AG04450 (cell line): ENCODE measurements at places on chromosomes 12 and 14. TPM values are rescaled to one million over a fixed set of nuclear protein-coding genes. Genes with fewer than 3 reads are reported as not detected.

The GPR137C gene
- polyA plus RNA-seq = 0.97 and 1.3 TPM in 2 replicates

The EPYC gene
- polyA plus RNA-seq = 0.11 TPM in 1 of 2 replicates, not detected in the other

The SPRING1 gene
- 15.5 and 16.4 TPM in 2 replicates for polyA plus RNA-seq

The LMNTD1 gene
- polyA plus RNA-seq = 0.57 TPM in 2 replicates

The INHBC gene
- not detected in 2 replicates for polyA plus RNA-seq

The ZFYVE21 gene
- 77.5 and 78.6 TPM in 2 replicates for polyA plus RNA-seq

The JPH4 gene
- polyA plus RNA-seq = not detected in 2 replicates

The KERA gene
- not detected in 2 replicates for polyA plus RNA-seq

The PLCZ1 gene
- polyA plus RNA-seq = not detected in 2 replicates

- no peak for DNase-seq
Measured at GRCh38 chr12:100024974-100025555, 40.3 kb upstream of the ANKS1B start.

DNA sequence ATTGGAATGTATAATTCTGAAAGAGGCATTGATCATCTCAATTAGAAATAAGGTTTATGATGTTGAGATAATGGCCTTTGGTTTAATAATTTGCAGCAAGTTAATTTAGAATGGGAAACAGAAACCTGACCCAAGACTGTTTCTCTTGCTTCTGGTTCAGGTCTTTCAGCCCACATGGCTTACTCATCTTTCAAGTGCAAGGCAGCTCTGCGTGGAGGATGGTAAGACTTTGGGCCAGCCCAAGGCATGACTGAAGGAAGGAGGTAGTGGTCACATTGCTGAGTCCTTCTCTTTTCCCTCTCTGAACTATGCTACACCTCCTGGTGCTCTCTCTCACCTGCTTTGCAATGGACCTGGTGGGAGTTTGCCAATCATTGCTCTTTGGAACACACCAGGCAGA lies 98.7 kb downstream of the CAND1 start:
- DNase-seq = no peak

GRCh38 chr14:22547948-22548750 lies 40.9 kb downstream of the DAD1 start:
- DNase-seq = no peak

GRCh38 chr14:67580336-67581171 lies 19.5 kb downstream of the PIGH start:
- no peak for DNase-seq

GRCh38 chr14:103735022-103735421 lies 19.4 kb downstream of the ZFYVE21 start:
- no peak for DNase-seq

DNA sequence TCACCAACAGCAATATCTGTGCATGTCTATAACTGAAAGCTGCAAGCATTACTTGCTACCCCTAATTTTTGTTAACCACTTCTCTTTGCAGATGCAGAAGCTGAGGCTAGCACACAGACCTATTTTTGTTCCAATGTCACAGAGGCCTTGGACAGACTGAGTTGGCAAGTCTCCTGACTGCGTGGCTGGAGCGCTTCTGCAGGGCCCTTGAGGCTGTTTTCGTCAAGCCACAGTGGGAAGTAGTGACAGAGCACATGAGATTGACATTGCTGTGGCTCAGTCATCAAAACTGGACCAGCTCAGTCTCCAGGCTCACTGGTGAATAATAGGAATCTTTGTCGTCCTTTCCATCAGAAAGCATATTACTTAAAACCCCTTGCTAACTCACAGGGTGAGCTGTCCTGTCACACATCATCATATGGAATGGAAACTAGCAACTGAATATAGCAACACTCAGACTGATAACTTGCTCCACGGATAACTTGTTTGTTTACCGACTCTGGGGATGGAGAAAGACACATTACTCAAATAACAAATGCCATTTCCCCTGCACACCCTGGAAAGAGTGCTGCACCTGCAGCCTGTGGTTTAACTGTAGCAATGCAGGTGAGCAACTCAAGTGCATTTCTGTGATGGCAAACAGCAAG lies 43.6 kb upstream of the DDX11 start:
- no peak for DNase-seq

- DNase-seq = no peak
Measured at GRCh38 chr12:100533376-100533775, 40.1 kb upstream of the GAS2L3 start.

DNA sequence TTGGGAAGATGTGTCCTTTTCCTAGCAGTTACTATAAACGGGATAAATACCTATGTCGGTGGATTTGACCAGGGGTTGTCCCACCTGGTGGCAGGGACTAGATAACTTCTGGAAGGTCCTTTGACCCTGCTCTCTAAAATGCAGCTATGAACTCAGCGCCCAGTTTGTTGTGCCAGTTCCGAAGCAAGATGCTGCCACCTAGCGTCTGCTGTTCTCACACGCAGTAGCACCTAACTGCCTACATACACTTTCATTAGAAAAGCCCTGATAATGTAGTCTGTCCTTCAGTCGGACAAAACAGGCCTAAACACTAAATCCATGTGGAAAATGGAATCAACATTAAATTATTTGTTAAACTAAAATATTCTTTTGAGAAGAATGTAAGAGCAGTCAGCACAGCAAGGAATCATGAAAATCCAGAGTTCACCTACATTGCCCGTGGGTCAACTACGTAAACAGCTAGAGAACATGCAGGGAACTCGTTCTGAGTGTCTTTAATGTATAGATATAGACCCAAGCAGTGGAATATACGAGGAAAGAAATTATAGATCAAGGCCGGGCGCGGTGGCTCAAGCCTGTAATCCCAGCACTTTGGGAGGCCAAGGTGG lies 51.1 kb upstream of the CRACR2A start:
- peak; percentile 29 for DNase-seq

- no peak for DNase-seq
Measured at GRCh38 chr12:50991291-50991690, 34.9 kb downstream of the SLC11A2 start.

DNA sequence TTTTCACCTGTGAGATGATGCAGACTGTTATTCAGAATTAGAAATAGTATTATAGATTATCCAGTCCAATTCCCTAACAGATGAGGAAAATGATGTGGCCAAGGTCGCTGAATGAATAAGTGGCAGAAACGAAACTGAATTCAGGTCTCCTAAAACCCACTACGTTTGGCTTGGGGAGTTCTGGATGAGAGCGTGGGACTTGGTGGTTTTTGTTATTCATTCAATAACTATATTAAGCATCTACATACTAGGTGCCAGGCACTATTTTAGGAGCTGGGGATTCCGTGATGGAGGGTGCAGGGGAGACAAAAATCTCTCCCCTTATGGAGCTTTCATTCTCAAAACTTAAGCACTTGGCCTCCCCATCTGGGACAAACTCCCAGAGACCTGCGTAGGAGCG lies 813 bp upstream of the CCDC184 start:
- DNase-seq = no peak

- DNase-seq = peak; percentile 62
Measured at GRCh38 chr12:121800694-121801594, 2.9 kb upstream of the SETD1B start.
